ENCODE measurements at places on chromosomes 4 and X. TPM values are rescaled to one million over a fixed set of nuclear protein-coding genes. Genes with fewer than 3 reads are reported as not detected.

The GPR119 gene
- total RNA-seq = not detected

The MAGED1 gene
- 72.4 TPM for total RNA-seq

The GPM6B gene
- 2.4 TPM for total RNA-seq

The CXorf51B gene
- total RNA-seq = not detected
